WTC11 (cell line): ENCODE measurements at places on chromosomes 7 and 10. TPM values are rescaled to one million over a fixed set of nuclear protein-coding genes. Genes with fewer than 3 reads are reported as not detected.
A peak's percentile ranks its signal among the peaks of the same experiment; 100 is the strongest.

The ARHGEF35 gene
- 28.1 to 39.2 TPM (median 37.0 TPM) in 3 replicates for total RNA-seq

The EBLN1 gene
- not detected in 3 replicates for total RNA-seq

The POLR2J2 gene
- total RNA-seq: 4.3 to 5.9 TPM (median 5.5 TPM) in 3 replicates

DNA sequence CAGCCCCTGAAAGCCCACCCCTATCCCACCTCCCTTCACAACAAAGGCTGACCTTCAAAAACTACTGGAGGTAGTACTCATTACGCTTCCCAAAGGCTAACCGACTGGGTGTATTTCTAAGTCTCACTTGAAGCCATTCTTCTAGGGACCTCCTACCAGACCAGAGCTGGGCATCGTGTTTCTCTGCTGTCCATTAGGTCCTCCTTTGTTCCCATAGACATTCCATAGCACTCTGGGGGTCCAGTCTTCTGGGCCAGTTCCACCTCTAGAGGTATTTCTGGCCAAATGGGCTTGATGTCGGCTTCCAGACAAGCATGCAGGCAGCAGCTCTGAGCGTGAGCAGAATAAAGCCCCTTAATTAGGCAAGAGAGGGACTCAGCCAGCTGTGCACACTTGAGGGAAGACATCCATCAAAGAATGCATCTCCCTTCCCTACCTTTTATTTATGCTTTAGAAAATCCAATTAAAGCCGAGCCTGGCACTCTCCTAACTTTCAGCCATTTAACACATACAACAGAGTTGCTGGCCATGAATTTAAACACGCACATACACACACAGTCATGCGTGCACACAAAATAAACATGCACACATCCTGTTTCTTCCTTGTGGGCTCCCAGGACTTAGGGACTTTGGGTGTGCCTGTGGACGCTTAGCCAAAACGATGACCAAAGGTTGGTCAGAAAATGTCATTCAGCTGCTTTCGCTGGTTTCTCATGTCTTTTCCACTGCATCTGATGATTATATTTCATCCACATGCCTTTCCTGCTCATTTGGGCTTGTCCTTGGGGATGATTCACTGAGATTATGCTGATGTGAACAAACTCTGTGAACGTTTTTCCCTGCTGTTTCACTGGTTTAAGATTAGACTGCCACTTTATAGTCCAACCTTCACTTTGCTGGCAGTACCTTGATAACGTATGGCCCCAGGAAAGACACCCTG lies 362.0 kb upstream of the NFE2L3 start:
- no peak overlapping the region for H3K4me3 ChIP-seq
- no peak for DNase-seq
- H3K4me1 ChIP-seq: peaks cover 3% of the 10 kb centered on the region; the same call in 1 of the 2 replicates
- H3K36me3 ChIP-seq: no peaks in the 10 kb centered on the region
- H3K27ac ChIP-seq: no peak overlapping the region

DNA sequence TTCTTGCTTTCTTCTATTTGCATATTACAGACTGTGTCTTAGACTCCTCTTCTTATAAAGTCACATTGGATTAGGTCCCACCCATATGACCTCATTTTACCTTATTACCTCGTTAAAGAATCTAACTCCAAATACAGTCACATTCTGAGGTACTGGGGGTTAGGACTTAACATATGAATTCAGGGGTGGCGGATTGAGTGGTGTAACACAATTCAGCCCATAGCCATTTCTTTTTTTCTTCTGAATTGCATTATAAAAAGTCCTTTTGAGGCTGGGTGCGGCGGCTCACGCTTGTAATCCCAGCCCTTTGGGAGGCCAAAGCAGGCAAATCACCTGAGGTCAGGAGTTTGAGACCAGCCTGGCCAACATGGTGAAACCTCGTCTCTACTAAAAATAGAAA lies 6.8 kb upstream of the HERC4 start:
- DNase-seq: no peak
- no peak overlapping the region for H3K27ac ChIP-seq
- no peaks in the 10 kb centered on the region for H3K36me3 ChIP-seq
- no peaks in the 10 kb centered on the region; the same call in 1 of the 2 replicates for H3K27me3 ChIP-seq
- H3K4me1 ChIP-seq: peaks cover 14% of the 10 kb centered on the region

GRCh38 chr10:101236376-101237080 lies 7.3 kb upstream of the LBX1 start:
- H3K4me1 ChIP-seq: peaks cover 25% of the 10 kb centered on the region
- H3K27me3 ChIP-seq: peaks cover 100% of the 10 kb centered on the region
- H3K36me3 ChIP-seq: no peaks in the 10 kb centered on the region
- no peak overlapping the region for H3K27ac ChIP-seq

DNA sequence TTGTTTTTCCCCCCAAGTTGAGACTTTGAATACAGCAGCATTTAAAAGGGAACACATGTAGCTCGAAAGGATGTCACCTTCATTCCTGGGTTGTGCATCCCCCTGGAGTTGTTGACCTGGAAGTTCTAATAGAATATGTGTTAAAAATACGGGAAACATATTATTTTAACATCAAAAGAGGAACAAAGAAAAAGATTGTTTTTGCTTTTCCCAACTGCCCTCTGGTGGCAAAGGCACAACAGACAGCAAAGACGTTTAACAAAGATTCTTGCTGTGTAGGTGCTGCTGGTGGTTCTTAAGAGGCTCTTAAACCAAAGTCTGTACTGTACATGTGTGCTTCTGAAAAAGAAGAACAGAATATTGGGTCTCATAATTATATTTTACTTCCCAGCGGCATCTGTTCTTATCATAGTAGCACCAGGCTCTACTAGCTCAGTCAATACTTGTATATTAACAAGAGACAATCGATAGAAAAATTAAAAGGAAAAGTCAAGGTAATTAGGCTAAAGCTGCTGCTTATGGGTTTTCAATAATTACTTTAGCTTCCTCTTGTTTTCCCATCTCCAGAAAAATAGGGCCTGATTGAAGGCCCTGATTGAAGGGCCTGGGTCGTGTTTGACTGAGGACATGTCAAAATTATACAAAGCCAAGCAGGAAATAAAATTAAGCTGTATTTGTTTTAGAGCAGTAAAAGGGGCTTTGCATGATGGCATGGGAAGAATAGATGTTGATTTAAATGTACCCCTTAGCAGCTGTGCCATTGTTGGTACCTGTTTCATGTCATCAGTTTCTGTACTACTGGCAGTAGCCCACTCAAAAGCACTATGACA lies 384.2 kb upstream of the LRGUK start:
- no peak overlapping the region for H3K4me3 ChIP-seq
- H3K4me1 ChIP-seq: peaks cover 33% of the 10 kb centered on the region
- no peaks in the 10 kb centered on the region for H3K36me3 ChIP-seq
- no peak for DNase-seq
- H3K27me3 ChIP-seq: no peaks in the 10 kb centered on the region

DNA sequence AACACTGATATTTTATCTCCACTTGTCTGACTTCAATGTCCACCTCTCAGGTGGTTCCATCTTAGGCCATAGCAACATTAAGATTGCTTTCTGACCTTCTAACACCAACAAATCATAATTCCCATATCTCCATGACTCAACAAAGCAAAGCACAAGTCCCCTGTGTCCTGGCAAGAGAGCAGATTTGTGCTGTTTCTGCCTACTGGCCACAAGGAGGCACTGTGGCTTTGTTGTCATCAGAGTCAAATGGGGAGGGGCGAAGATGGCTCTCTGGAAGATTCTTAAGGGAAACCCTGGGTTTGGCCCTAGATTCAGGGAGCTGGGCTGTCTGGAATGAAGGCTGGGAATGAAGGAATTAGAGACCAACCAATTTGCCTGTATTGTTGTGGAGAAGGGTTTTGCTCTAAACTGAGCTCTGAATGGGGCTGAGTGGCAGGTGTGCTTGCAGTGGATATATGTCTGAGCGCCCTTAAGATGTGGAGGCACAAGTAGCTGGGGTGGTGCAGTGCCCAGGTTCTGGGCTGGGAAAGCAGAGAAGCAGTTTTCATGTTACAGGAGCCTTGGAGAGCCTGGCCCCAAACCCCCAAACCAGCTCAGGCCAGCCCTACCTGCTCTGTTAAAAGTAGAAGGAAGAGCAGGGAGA lies 154.8 kb upstream of the PRSS58 start:
- H3K4me3 ChIP-seq: no peak overlapping the region
- no peak overlapping the region for H3K27ac ChIP-seq
- H3K36me3 ChIP-seq: no peaks in the 10 kb centered on the region
- no peaks in the 10 kb centered on the region; the same call in 1 of the 2 replicates for H3K27me3 ChIP-seq

DNA sequence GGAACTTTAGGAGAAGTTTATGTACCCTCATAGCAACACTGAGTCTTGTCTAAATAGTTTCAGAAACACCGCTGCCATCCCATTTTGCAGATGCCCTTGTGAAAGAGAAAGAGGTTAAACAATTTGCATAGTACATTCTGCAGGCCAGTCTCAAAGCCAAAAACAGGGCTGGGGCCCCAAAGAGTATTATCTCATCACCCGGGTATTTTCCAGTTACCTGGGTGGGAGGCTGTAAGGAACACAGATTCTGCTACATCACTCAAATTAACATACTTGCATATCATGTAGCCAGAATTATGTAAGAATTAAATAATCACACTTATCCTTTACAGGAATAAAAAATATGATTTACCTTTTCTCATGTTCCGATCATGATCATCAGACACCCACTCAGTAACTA lies 3.1 kb upstream of the FAM171A1 start:
- H3K4me3 ChIP-seq: no peak overlapping the region
- peaks cover 15% of the 10 kb centered on the region for H3K27me3 ChIP-seq
- DNase-seq: no peak
- no peaks in the 10 kb centered on the region for H3K36me3 ChIP-seq

GRCh38 chr10:112907893-112908292 lies 42.2 kb upstream of the TCF7L2 start:
- H3K4me3 ChIP-seq: no peak overlapping the region
- no peaks in the 10 kb centered on the region for H3K36me3 ChIP-seq
- no peak for DNase-seq
- H3K4me1 ChIP-seq: peaks cover 24% of the 10 kb centered on the region
- H3K27ac ChIP-seq: no peak overlapping the region

GRCh38 chr7:92448205-92448747 lies 994 bp downstream of the GATAD1 start:
- peaks cover 9% of the 10 kb centered on the region for H3K4me1 ChIP-seq
- no peak for DNase-seq
- peaks cover 36% of the 10 kb centered on the region for H3K36me3 ChIP-seq

DNA sequence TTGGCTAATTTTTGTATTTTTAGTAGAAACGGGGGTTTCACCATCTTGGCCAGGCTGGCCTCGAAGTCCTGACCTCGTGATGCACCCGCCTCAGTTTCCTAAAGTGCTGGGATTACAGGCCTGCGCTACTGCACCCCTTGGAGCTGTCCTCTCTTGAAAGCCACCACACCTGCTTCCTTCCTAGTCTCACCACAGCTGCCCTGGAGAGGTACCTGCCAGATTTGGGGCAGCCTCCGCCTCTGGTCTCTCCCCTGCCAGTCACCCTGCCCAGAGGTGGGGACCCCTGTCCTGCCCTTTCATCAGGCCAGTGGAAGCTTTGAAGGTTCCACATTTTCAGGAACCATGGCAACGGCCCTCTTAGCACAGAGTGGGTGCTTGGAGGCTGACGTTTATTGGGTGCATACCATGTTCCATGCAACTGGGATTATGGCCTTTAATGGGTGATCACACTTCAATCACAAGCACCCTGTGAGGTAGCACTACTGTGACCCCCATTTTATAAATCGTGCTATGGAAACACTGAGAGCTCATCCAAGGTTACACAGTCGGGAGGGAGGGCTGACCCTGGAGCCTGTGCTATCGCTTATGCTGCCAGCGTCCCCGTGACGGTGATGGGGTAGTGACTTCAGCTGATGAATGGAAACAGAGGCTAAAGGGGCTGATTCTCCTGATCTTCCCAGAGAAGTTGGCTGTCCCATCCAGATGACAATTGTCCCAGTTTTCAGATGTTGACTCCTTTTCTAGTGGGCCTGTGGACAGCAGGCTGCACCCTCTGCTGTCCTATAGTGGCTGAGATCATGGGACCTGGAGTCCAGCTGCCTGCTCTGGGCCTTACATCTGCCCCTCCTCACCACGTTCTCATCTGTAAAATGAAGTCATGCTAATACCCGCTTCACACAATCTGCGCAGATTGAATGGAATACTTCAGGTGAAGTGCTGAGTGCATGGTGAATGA lies 11.5 kb upstream of the FGFR2 start:
- peaks cover 34% of the 10 kb centered on the region for H3K4me1 ChIP-seq
- DNase-seq: no peak
- H3K27ac ChIP-seq: no peak overlapping the region
- H3K36me3 ChIP-seq: no peaks in the 10 kb centered on the region
- H3K4me3 ChIP-seq: peak overlapping the region; percentile 27

- H3K4me3 ChIP-seq: no peak overlapping the region
- no peaks in the 10 kb centered on the region for H3K4me1 ChIP-seq
- H3K27ac ChIP-seq: no peak overlapping the region
- H3K27me3 ChIP-seq: no peaks in the 10 kb centered on the region; the same call in 1 of the 2 replicates
Measured at GRCh38 chr7:157560258-157560654, 223.5 kb downstream of the DNAJB6 start.

DNA sequence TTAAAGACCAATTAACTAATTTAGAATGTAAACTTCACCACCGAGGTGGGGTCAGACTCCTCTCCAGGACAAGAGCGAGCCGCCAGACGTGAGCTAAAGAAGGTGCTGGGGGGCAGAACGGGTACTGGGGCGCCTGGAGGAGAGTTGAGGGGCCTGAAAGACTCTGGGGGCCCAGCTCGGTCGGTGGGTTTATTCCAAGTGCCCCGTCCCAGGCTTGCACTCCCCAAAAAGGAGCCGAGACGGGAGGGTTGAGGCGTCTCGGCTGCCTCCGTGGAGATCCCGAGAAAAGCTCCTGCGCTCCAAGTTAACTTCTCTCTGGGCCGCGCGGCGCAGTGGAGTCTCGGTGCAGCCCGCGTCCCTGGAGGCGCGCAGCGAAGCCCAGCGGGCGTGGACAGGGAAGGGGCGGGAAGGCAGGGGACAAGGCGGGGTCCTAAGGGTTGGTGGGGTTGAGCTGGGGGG lies 553.3 kb downstream of the TFEC start:
- H3K4me1 ChIP-seq: peaks cover 16% of the 10 kb centered on the region
- peak overlapping the region; percentile 84 for H3K4me3 ChIP-seq
- no peak overlapping the region for H3K27ac ChIP-seq
- no peaks in the 10 kb centered on the region for H3K36me3 ChIP-seq
- H3K27me3 ChIP-seq: peaks cover 18% of the 10 kb centered on the region; the same call in 1 of the 2 replicates

GRCh38 chr7:127598318-127598717 lies 4.8 kb downstream of the FSCN3 start:
- peak; percentile 80 for DNase-seq
- H3K27ac ChIP-seq: no peak overlapping the region
- no peaks in the 10 kb centered on the region for H3K36me3 ChIP-seq
- H3K27me3 ChIP-seq: peaks cover 8% of the 10 kb centered on the region; the same call in 1 of the 2 replicates
